Right atrium auricular region (tissue), 2 donors: ENCODE measurements at places on chromosomes 2 and 18. TPM values are rescaled to one million over a fixed set of nuclear protein-coding genes. Genes with fewer than 3 reads are reported as not detected.

The CRYBA2 gene
- total RNA-seq, result not detected

The LBX2 gene
- total RNA-seq, result 1.0 TPM

GRCh38 chr2:175844169-175844568 lies 157.9 kb downstream of the LNPK start:
- DNase-seq, result no peak

GRCh38 chr2:186761814-186762213 lies 68.0 kb downstream of the FAM171B start:
- no peak for DNase-seq
